Activated naive CD4-positive, alpha-beta T cell (primary cell): ENCODE measurements at places on chromosomes 2 and 18.

- DNase-seq: no peak
Observed at GRCh38 chr2:206693399-206694137, 24.6 kb downstream of the DYTN start.

GRCh38 chr2:62550461-62550860, 44.5 kb upstream of the TMEM17 start:
- DNase-seq: no peak

DNA sequence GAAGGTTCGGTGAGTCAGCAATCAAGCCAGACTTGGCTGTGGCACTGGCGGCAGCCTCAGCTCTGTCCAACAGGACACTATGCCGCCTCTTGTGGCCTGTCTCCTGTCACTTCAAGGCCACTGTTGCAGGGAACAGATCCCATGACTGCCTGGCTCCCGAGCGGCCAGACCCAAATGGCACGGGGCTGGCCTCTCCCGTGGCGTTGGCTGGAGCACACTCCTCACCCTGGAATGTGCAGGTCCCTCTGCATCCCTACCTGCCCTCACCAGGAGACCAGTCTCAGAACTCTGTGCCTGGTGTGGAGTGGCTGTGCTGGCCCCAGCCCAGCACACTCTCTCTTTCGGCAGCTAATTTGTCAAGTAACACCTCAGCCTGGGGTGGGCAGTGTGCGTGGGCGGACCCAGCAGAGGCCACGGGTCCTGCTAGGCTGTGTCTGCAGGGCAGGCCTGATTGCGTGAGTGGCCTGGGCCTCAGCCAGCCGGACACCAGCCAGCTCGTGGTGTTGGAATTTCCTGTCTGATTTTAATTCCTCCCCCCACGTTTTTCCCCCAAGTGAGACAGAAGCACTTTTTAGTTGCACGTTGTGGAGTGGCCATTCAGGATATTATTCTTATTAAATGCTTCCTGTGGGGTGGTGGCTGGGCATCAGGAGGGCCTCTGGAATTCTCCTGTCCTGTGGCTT, 179.3 kb downstream of the GLI2 start:
- no peak for DNase-seq

DNA sequence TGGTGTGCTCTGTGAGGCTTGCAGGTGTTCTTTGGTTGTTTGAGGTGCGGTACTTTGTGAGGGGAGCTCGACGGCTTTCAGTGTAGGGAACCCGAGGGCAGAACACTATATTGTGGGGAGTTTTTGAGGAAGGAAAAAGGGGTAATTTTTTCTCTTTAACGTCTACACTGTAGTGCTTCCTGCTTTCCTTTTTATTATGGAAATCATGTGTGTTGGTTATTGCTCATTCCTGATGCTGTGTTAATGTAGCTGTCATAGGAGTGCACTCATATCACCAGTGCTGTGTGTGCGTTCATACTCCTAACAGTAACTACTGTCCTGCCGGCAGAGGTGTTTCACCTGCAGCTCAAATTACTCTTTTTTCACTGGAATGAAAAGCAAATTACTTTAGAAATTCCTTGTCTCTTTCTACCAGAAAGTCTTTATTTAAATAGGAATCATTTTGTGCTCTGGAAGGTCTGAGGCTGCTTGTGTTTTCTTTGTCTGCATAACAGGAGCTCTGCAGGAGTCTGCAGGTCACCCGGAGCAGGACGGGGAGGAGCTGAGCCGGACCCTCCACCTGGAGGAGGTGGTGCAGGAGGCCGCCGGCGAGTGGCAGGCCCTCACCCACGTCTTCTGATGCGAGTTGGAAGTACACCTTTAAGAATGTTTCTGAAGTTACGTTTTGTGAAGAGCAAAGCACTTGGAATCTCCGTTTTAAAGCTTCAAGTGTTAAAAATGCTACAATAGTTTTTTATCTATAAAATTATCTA, 145.5 kb downstream of the ZNF236 start:
- no peak for DNase-seq

- no peak for DNase-seq
Observed at GRCh38 chr2:144924827-144925226, 404.9 kb upstream of the ZEB2 start.
